ENCODE measurements at places on chromosomes 11 and 22. TPM values are rescaled to one million over a fixed set of nuclear protein-coding genes. Genes with fewer than 3 reads are reported as not detected.

The TSSK2 gene
- not detected for total RNA-seq

The TMEM135 gene
- total RNA-seq = 16.8 TPM

GRCh38 chr11:26070714-26071380, 261.1 kb upstream of the ANO3 start:
- DNase-seq = no peak

DNA sequence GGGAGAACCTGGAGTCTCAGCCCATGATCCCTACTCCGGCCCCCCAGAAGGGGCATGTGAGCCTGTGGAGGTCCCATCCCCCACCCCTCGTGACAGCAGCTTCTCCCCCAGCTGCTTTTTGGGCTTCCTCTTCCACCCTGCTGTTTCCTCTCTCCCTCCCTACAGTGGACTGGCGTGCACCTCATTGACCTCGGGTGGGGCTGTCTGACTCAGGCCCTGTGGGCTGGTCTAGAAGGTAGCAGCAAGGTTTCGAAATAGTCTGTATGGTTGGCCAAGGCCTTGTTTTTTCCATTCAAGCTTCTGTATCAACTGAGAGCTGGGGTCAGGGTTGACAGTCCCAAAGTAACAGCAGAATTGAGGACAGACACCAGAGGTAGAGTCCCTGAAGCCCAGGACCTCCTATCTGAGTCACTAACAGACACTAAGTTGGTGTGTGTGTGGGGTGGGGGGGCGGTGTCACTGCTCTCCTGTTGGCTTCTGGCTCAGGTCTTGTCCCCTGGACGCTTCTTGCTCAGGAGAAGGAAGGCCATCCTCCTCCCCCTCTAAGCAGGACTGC, 7.7 kb downstream of the SLC37A2 start:
- no peak for DNase-seq

GRCh38 chr11:86978756-86979608, 23.8 kb upstream of the FZD4 start:
- DNase-seq = no peak

DNA sequence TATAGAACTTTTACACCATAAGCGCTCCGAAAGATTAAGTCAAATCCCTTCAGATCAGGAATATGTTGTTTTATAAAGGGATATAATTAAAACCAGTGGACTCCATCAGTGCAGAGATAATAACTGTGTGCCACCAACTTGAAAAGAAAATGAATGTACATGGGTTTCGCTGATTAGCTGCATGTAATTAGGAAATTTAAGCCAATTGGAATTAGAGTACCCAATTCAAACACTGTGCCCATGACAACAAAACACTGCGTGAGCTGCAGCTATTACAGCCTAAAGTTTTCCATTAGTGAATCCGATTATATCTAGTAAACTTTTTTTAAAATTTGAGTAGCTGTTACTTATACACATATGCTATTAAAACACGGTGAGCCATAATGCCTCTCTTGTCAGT, 392.3 kb upstream of the ARHGAP42 start:
- no peak for DNase-seq

DNA sequence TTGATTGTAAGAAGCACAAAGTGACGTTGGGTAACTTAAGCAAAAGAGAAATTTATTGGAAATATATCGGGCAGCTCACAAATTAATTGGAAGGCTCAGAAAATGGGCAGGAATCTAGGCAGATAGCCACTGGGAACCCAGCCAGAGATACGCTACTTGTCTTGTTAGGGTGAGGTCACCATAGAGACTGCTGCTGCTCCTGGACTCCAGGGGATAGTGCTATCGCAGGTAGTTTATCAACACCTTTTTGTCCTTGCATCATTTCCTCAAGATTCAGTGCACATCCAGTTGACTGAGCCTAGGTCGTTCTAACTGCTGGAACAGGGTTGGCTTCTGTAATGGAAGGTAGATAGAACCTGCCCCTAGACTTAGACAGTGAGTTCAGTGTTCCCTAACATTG, 19.6 kb downstream of the AMOTL1 start:
- no peak for DNase-seq

- DNase-seq = no peak
These were observed 11.5 kb downstream of the VSTM5 start for GRCh38 chr11:93838967-93839366.

DNA sequence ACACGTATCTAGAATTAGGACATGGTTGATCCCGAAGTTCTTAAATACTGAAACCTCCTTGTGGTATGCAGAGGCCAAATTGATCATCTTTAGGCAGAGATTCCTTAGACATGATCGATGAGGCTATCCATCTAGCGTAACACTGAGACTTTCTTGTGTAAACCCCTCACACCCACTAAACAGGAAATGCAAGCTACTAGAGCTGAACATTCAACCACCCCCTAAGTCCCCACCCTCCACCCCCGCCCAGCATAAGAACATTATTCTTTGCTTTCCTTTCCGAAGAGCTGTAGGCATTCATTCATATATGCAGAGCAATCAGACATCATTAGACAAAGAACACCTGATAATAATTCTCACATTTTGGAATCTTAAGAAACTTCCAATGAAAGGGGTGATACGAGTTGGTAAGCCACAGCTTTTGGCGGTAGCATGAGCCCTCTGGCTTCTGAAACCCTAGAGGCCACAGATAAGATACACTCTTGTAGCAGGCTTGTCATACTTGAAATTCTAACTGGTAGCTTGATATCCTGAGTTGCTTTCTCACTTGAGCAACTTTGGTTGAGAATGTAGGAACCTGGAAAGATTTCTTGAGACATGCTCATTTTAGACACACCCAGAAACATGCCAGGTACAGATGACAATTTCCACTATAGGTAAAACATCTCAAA, 42.2 kb downstream of the FLI1 start:
- DNase-seq = no peak

DNA sequence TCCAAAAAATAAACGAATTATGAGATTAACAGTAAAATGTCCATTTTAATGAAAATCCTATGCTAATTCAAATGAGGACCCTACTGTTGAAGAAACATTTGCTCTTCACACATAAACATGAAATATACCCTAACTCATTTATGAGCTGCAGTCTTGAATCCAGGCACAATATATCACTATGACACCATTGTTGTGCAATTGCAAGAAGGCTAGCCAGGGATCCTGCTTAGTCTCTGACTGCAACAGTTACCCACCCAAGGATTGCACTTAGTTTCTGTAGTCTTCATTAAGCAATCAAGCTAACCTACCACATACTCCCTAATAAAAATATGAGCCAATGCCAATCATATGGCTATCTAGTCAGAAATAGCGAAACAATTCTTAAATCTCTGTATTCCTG, 981.0 kb upstream of the FAT3 start:
- no peak for DNase-seq

- DNase-seq = no peak
These were observed 2.0 kb downstream of the TENM4 start for GRCh38 chr11:79438631-79439409.

DNA sequence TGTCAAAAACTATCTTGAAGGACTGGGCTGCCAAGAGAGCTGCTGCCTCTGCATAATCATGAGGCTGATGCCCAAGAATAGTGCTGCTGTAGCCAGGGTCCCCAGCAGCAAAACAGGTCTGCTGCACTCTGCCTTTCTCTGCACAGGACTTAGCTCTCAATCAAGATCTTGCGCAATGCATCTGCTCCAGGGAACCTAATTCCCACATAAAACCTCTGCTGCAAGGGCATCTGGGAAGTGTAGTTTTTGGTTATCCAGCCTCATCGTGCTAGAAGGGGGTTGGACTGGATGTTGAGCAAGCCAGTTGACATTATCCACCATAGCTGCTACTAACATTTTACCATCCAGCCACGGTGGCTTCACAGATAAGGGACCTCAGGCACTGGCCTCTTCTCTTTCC, 192.7 kb downstream of the C11orf91 start:
- DNase-seq = no peak

DNA sequence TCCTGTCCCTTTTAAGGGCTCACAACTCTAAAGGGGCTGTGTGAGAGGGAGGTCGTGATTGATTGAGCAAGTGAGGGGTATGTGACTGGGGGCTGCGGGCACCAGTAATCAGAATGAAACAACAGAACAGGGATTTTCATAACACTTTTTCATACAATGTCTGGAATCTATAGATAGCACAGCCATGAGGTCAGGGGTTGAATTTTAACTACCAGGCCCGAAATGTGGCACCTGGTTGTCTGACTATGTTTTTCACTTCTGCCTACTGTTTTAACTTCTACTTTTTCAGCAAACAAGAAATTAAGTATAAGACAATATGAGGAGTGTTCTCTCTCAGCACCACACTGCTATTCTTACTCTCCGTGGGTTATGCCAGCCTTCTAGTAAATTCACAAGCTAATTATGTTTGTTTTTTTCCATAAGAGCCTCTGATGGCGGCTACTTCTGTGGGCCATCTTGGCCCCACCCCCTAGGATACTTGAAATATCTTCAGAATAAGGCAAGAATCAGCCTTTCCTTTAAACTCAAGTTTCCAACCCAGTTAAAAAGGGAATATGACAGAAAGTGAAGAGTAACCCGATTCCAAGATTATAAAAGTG, 552.8 kb upstream of the CHORDC1 start:
- DNase-seq = no peak

DNA sequence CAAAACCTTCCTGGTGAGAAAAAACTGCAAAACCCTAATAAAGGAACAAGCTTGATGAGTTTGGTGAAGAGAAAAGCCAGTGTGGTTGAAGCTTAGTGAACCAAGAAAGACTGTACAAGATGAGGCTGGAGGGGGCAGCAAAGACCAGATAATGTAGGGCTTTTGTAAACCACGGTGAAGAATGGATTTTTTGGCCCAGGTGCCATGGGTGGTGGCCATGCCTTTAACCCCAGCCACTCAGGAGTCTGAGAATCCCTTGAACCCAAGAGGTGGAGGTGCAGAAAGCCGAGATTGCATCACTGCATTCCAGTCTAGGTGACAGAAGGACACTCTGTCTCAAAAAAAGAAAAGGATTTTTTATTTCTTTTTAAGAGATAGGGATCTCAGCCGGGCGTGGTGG, 5.0 kb upstream of the ZDHHC5 start:
- no peak for DNase-seq

DNA sequence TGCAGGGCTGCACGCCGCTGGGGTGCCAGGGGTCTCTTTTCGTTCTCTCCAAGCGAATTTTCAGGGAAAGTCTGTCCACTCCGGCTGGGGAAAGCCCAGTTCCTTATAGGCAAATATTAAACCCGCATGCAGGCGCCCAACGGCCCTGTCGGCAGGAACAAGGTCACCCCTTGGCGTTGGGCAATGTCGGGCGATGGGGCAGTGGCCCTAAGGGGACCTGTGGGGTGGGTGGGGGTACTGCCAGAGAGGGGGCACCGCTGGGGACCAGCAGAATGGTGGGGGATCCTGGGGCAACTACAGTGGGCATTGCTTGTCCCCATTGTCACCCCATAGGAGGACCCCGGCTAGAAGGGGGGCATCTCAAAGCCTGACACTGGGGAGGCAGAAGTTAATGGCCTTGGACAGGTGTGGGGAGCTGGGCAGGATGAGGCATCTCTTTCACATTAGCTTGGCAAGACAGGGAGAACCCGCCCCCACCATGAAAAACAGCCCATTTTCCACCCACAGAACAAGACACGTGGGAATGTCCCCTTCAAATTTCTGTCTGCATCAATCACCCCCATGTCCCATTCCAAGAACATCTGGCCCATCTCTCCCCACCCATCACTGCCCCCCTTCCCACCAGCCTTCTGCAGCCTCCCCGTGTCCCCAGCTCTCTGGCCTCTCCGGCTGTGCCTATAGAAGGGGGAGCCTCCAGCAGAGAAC, 5.5 kb upstream of the IGF2 start:
- DNase-seq = no peak

DNA sequence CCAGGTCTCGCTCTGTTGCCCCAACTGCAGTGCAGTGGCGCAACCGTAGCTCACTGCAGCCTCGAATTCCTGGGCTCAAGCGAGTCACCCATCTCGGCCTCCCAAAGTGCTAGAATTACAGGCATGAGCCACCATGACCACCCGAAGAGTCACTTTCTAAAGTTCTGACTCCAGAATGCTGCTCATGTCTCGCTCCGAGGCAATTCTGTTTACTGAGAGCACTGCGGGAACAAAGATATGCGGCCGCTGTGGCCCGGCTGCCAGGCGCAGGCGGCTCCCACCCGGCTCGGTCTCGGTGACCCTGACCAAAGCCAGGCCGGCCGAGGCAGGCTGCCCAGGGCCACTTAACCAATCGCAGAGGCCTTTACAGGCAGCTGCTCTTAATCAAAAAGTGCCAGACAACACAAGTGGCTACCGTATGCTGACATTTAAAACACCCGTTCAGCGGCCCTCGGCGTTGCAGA, 78.7 kb downstream of the PHF21B start:
- peak; percentile 49 for DNase-seq

DNA sequence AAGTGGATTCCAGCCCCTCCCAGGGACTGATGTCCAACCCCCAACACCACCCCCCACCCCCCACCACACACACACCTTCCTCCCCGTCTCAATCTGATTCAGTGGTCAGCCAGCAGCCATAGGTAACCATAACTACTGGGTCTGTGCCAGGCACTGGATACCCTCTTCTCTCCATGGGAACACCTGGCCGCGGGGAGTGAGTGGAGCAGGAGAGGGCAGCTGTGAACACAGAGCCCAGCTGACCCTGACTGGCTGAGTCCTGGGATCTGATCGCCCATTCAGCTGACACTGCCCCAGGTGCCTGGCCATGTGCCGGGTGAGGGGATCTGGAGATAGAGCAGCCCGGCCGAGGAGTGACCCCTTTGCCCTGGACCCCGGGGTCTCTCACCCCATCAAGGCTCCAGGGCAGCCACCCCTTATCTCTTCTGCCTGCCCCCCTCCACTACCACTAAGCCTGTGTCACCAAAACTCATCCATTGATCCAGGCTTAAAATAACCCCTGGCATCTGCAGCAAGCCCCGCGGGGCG, 2.6 kb upstream of the SHISA8 start:
- no peak for DNase-seq

- no peak for DNase-seq
These were observed 4.2 kb downstream of the GP1BB start for GRCh38 chr22:19727310-19728150.

DNA sequence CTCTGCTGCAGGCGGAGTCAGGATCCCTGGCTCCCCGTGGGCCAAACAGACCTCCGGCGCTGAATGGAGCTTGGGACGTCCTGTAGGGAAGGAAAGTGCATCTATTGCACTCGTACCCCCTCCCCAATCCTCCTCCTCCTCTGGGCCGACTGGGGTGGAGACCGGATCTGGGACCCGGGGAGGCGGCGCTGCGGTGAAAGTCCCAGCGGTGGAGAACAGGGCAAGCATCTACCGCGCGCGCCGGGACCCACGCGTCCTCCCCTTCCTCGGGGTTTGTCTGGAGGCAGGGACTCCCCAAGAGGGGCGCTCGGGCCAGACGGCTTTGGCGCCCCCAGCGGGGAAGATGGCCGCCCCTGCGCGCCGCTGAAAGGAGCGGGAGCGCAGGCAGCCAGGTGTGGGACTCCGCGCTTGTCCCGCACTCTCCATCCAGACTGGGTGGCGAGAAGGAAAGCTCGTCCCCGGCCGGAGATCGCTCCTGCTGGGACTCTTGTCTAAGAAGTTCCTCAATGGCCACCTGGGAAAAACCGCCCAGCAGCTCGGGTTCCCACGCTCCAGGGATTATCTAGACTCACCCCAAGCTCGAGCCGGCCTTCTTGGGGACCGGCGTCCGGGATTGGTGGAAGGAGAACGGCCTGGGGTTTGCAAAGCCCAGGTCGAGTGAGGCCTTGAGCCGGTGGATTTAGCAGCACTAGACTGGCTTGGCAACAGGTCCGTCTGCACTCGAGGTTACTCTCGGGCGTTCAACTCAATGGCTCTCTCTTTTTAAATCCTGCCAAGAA, 718 bp downstream of the FADS2 start:
- DNase-seq = no peak
